ENCODE measurements at places on chromosomes 11 and 22.

GRCh38 chr11:19279451-19279850 lies 38.7 kb upstream of the E2F8 start:
- DNase-seq = no peak

- no peak for DNase-seq
Observed at GRCh38 chr22:35664955-35665587, 16.8 kb downstream of the APOL6 start.

DNA sequence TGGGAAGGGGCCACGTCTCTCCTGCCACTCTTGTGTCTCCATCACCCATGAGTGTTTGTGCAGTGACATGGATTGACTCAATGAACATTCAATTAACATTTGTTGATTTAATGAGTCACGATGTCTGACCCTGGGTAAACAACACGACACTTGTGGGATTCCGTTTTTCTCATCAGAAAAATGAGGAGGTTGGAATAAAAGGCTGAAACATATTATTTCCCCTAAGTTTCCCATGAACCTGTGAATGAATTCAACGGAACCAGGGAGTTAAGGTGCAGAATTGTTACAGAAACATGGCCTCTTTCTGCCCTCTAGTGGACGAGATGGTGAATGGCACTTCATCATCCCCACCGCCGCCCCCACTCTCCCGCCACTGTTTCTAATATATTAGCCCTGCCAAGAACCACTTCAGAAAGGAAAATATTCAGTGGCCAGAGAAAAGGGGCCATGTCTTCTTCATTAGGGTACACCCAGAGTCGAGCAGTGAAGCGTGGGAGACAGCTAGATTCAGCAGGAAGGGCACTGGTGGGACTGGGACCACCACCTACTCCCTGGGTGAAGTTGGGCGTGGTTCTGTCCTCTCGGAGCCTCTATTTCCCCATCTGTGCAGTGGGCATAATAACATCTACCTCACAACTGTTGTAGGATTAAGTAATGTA lies 46.3 kb upstream of the SYT13 start:
- DNase-seq = peak; percentile 46

- DNase-seq = no peak
Observed at GRCh38 chr22:45434981-45435380, 21.5 kb downstream of the RIBC2 start.

- DNase-seq = no peak
Observed at GRCh38 chr11:111069066-111069465, 176.5 kb upstream of the POU2AF2 start.

- DNase-seq = no peak
Observed at GRCh38 chr11:20489948-20490347, 102.4 kb downstream of the PRMT3 start.

- no peak for DNase-seq
Observed at GRCh38 chr22:20582520-20583361, 75.3 kb downstream of the MED15 start.

DNA sequence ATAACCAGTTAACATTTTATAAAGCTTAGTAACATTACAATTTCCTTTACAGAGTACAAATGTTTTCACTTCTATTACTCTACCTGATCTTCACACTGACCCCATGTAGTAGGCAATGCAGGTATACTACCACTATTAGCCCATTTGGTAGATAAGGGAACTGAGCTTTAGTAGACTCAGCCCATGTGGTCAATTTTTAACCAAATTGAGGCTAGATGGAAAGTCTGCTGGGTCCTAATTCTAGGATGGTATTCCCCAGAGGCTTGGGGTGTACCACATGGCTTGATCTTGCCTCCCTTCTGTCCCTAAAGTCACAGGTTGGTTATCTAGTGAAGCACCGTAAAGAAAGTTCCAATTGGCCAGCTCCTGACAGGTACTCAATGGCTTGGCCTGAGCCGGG lies 48.2 kb downstream of the NRXN2 start:
- DNase-seq = no peak

- peak; percentile 78 for DNase-seq
Observed at GRCh38 chr11:128848815-128849455, 18.2 kb downstream of the KCNJ1 start.

- no peak for DNase-seq
Observed at GRCh38 chr11:118881228-118881627, 2.5 kb upstream of the CXCR5 start.

DNA sequence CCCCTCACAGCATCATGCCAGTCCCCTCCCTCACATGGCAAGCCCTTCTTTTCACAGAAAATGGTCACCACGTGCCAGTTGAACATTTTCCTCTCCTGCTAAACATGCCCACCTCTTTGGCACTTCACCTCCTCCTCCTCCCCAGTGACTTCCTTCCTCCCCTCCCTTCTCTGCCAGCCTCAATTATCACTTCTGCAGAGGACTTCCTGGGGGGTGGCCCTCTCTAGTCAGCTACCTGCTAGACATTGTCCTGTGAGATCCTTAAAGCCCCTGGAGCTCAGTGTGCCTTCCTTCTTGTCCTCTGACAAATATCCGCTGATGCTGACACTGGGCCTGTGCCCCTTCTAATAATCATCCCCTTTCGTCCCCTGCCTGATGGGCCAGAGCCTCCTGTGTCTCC lies 43.2 kb upstream of the E2F8 start:
- no peak for DNase-seq

- no peak for DNase-seq
Observed at GRCh38 chr11:32433914-32434355, 1.4 kb downstream of the WT1 start.

- DNase-seq = no peak
Observed at GRCh38 chr22:43272869-43273318, 70.3 kb downstream of the SCUBE1 start.

- no peak for DNase-seq
Observed at GRCh38 chr22:31144223-31144622, 3.9 kb upstream of the PLA2G3 start.

- DNase-seq = no peak
Observed at GRCh38 chr11:123594188-123594901, 60.1 kb downstream of the SCN3B start.

- no peak for DNase-seq
Observed at GRCh38 chr22:33350491-33350890, 292.3 kb upstream of the SYN3 start.

DNA sequence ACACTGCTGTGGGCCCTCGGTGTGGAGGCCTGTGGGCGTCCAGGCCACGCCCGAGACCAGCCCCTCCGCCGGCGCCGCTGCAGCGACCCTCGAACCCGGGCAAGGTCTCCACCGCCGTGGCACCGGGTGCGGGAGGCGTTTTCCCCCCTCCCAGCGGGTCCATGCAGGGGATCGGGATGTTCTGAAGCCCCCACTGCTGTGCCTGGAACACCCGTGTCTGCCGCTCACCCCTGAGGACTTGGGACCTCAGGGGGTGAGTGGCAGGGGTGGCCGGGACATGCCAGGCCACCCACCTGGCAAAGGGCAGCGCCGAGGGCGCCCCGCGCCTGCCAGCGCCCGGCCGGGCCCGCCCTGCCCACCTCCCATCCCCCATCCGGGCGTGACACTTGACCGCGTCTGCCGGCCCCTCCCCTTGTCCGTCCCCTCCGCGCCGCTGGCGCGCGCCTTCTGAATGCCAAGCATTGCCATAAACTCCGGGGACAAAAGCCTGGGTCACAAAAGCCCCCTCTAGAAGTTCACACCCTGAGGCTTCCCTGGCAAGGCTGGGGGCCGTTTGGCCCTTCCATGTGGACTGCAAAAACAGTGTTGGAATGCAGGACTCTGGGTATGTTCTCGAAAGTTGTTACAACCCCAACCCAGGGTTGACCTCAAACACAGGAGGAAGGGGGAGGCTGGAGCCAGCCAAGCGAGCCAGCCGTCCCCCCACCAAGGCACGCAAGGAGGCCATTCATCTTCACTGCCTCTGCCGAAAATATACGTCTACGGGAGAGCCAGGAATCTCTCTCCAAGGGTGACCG lies 819 bp upstream of the KCNQ1OT1 start:
- peak; percentile 51 for DNase-seq

- no peak for DNase-seq
Observed at GRCh38 chr11:127130321-127130720, 129.8 kb upstream of the KIRREL3 start.

DNA sequence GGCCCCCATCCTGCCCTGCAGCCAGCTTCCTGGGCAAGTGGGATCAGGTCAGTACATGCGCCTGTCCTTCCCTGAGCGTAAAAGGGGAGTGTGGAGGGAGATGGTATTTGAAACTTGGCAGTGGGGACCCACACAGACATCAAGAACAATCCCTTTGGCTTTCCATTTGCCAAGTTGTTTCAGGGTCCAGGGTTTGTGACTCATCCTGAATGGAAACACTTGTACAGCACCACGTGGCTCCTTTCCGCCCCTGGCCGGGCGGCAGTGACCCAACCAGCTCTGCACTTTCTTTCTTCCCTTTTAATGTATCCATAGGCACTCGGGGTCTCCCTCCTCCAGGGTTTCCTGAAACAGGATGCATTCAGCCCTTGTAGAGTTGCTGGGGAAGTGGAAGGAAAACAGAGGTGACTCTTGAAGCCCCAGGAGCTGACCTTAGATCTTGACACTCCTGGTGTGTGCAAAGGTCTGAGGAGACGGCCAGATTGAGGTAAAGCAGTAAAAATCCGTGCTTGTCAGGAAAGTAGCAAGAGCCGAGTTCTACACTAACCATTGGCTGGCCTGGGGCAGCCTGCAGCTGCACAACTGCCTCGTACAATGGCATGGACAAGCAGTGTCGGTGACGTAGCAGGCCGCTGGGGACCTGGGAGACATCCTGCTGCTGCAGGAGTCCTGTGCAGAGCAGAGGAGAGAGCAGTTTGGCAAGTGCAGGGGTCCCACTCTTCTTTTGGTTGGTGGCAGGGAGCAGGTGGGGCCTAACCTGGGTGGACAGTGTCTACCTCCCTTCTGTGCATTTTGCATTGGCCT lies 189.8 kb downstream of the SNX19 start:
- no peak for DNase-seq

DNA sequence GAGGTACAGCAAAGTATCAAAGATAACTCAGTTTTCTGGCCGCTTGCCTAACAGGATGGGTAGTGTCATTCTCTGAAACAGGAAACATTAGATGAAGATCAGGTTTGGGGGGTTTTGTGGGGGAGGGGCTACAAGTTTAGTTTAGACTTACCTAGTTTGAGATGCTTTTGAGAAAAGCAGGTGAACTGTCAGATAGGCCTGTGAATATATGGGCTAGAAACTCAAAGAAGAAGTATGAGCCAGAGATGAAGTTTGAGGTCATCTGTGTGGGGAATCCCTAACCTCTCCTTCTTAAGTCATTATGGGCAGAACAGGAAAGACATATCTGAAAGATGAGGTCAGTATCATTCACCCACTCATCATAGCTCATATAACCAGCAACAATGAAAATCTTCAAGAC lies 11.9 kb downstream of the HOATZ start:
- no peak for DNase-seq

GRCh38 chr11:77026221-77026620 lies 8.0 kb upstream of the B3GNT6 start:
- no peak for DNase-seq

- DNase-seq = no peak
Observed at GRCh38 chr11:85385547-85385946, 241.6 kb downstream of the DLG2 start.

- DNase-seq = no peak
Observed at GRCh38 chr22:39297490-39298240, 21.8 kb downstream of the RPL3 start.

DNA sequence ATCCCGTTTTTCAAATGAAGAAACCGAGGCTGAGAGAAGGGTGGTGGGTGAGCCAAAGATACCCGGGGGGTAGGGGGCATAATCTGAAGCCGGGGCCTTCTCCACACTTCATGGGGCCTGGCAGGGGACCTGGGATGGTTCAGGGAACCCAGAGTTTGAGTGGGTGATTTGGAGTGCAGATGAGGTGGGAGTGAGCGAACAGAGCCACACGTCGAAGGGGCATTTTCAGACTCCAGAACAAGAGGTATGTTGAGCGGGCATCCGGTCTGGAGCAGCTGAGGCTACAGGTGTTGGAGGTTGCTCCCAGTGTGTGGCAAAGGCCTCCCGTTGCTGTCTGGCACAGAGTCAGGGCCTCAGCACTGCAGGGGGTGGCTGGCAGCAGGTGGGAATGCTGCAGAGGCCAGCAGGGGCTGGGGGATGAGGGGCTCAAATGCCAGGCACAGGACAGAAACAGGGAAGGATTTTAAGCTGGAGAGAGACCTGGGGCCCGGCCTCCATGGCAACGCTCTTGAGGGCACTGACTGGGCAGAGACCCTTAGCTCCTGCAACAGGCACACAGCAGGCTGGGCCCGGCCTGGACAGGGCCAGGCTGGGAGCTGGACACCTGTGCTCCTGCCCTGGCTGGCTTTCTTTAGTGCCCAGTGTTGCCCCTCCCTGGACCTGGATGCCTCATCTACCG lies 46.2 kb downstream of the WNT11 start:
- DNase-seq = no peak

GRCh38 chr22:38845004-38845740 lies 1.3 kb upstream of the NPTXR start:
- DNase-seq = no peak

DNA sequence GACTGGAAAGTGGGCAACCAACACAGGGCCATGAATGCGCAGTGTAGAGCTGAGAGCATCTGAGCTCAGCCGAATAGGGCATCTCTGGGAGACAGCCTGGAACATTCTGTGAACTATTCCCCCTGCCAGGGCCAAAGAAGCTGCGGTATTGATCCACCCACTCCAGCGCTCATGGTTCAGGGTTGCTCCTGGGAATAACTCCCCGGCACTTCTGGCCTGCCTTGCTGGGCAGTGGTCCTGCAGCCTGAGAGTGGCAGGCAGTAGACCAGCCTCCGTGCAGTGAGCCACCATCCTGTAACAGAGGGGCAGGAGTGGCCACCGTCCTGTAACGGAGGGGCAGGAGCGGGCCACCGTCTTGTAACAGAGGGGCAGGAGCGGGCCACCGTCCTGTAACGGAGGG lies 12.2 kb downstream of the TMPRSS6 start:
- DNase-seq = no peak

DNA sequence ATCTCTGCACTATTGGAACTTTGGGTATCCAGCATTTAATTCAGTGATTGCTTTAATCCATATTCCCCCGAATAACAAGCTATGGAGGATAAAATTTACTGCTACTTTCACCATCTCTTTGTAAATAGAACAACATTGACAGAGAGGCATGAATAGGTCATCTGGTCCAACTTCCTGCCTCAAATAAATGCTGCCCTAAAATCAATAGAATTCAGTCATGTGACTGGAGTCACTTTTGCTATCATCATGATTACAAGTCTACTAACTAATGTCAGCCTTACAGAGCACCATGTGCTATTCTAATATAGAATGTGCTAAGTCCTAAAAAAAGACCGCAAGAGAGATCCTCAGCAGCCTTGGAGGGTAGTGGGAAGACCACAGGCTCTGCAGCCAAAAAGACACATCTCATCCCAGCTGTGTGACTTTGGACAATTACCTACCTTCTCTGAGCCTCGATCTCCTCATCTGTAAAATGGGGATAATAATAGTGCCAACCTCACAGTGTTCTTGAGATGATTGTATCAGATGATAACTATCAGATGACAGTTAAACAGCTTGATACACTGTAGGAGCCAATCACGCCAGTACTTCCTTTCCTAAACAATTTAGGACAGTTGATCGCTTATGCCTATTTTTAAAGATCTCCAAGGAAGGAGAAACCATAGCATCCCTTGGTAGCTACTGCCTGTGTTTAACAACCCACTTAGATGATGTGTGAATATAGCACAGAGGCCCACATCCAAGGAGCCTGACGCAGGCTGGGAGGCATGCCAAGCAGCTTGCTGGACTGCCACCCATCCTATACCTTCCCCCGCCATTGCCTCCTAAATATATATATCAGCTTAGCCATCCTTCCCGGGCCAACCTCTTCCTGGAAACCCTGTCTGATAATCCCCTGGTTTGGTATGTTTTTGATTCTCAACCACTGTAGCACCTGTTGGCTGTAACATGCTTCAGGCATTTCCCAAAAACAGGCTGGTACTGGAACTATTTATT lies 77.3 kb upstream of the PHF21A start:
- DNase-seq = no peak
